ENCODE measurements at places on chromosomes 16 and 17.

- DNase-seq, result no peak
These were observed 127.9 kb downstream of the NPIPB5 start for GRCh38 chr16:22638393-22639206.

DNA sequence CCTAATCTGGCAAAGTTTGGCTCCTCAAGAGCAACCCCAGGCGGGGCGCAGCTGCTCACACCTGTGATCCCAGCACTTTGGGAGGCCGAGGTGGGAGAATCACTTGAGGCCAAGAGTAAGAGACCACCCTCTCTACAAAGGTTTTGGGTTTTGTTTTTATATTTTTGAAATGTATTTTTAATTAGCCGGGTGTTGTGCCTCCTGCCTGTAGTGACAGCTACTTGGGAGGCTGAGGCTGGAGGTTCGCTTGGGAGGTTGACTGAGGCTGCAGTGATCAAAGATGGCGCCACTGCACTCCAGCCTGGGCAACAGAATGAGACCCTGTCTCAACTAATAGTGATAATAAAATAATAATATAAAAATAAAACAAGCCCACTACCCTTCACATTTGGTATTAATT, 756 bp upstream of the USP7 start:
- no peak for DNase-seq

DNA sequence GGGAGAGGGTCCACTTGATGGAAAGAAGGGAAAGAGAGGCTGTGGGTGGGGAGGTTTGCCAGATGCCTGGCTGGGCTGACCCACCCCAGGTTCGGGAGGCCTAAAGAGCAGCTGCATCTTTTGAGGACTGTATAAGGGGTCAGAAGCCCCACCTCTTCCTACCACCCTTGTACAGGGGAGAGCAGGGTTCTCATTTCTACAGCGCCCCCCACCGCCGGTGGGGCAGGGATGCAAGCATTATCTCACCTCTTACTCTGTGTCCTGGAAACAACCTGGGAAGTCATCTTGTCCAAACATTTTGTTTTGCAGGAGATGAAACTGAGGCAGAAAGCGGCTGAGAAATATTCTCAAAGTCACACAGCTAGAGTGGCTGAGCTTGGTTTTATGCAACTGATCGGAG, 22.5 kb upstream of the CCDC182 start:
- no peak for DNase-seq

DNA sequence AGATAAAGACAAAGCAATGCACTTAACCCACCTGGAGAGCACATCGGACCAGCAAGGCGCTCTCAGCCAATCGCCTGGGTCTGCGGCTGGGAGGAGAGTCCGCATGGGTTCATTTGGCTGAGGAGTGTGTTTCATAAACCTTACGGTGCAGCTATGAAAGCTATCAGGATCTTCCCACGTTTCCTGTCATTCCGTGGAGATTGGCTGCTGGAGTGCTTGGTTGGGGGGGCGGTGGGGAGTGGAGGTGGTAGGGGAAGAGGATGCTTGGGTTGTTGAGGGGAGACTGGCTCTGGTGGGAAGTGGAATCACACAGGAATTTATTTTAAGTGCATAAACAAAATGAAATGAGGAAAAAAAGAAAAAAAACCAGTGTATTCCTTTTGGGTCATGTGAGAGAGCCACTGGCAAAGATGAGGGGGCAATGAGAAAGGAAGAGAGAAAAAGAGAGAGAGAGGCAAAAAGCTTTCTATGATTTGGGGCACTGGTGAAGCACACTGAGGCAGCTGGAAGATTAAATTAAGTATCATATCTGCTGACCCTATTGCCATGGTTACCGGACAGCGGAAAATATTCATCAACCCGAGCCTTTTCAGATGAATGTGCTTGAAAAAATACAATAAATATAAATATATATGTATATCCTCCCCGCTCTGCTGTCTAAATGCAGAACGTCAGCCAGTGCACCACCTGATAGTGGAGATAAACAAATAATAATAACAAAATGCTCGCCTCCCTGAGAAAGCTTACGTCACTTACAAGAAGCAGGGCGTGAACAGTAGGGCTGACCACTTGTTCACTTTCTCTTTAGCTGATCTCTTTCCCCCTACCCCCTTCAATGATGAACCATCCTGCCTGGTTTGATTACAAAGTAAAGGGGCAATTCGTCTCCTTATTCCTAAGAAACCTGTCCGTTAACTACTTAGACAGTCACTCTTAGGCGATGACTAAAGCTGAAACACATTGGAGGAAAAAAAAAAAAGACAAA, 457.0 kb upstream of the ZFHX3 start:
- DNase-seq, result no peak

- DNase-seq, result no peak
These were observed 32.7 kb downstream of the NFATC3 start for GRCh38 chr16:68117884-68118283.

DNA sequence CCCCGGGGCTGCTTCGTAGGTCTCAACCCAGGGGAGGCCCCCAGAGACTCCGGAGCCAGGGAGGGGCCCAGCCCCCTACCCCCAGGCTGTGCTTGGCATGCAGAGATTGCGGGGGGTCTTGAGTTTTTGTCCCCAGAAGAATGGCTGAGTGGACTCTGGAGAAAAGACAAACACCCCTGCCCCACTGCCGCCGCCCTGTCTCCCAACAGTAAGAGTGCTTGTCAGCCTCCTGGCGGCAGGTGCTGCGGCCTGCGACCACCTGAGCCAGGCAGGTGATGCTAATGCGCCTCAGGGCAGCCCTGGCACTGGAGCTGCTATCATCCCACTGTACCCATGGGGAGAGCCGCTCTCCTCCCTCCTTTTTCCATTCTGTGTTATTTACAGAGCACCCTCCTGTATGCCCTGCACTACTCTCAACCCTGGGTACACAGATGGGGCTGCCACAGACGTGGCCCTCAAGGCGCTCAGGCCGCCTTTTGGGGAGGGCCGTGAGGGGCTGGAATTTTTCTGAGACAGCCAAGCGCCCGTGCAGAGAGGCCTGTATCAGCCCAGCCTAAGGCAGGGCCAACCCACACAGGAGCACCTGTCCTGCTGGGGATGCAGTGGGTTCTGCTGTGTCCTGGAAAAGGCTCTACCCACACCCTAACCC, 2.6 kb upstream of the IL17C start:
- no peak for DNase-seq

GRCh38 chr17:6079155-6079888, 9.1 kb downstream of the WSCD1 start:
- no peak for DNase-seq

DNA sequence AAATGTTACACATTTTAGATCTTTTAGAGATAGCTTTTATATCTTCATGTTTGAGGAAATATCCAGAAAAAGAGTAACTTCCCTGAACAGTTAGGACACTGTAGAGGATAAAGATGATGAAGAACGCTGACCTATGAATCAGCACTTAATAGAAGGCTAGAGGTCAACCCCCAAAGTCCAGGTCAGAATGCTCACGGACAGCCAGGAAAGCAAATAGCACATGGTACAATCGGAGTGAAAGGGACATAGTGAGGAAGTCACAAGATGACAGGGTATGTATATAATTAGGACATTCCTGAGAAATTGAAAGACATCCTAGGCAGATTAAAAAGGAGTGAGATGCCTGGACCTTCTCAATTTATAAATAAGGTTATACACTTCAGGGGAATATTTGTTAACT, 55.1 kb upstream of the CNTNAP4 start:
- DNase-seq, result no peak

DNA sequence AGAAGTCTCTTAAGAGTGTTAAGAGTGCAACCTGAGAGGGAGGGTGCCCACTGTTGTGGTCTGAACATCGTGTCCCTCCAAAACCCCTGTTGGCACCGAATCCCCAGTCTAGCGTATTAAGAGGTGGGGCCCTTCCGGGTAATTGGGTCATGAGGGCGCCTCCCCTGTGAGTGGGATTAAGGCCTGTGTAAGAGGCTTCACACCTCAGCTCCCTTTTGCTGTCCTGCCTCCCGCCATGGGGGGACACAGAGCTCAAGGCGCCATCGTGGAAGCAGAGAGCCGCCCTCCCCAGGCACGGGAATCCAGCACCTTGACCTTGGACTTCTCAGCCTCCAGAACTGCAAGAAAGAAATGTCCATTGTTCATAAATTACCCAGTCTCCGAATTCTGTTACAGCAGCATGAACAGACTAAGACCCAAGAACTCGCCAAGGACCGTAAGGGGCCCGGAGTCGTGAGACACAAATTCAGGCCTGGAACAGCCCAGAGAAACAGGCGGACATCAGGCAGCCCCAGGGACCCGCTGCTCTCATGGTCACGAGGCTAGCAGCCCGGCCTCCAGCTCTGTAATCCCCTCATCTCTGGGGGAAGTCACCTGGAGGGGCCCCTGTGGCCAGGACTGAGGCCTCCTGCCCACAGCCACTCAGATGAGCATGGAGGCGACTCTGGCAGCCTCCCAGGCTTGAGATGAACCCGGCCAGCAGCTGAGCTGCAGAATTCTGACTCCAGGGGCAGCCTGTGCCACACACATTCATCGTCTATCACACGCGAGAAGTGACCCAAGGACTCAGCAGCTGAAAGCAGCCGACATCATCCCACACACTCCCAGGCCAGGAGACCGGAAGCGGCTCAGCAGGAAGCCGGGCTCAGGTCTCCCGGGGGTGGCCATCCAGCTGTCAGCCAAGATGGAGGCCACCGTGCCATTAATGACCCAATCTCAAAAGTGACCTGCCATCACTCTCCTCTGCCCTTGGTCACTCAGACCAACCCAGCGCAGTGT, 12.8 kb upstream of the CHMP6 start:
- DNase-seq, result no peak

- no peak for DNase-seq
These were observed 517.3 kb upstream of the ZFHX3 start for GRCh38 chr16:73565263-73565662.

DNA sequence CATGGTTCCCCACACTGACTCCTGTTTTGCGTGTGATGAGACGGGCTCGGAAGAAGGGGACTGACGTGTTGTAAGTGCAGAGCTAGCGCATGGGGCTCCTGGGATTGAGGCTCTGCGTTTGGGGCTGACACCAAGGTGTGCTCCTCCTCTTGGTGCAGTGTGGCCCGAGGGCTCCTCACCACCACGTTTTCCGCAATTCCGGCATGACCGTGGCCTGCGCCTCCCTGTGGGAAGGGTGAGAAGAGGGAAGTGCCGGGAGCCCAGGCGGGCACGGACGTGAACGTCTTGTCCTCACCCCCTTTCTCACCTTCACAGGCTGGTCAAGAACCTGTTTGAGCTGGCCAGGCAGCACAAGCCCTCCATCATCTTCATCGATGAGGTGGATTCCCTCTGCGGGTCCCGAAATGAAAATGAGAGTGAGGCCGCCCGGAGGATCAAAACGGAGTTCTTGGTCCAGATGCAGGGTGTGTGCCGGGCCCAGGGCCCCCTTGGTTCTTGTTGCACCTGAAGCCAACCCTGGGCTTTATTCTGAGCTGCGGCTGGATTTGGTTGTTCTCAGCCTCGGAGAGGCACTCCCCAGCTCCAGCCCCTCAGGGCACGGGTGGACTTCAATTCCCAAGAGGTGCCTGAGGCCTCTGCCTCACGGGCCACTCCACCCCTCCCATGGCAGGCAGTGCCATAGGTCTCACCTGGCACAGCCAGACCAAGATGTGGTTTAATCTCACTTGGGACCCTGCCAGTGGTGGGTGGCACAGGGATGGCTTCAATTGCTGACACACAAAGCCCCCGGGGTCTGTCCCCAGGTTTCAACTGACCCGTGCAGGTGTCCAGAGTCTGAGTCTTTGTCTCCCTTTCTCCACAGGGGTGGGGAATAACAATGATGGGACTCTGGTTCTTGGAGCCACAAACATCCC, 8.9 kb downstream of the VPS4A start:
- no peak for DNase-seq

DNA sequence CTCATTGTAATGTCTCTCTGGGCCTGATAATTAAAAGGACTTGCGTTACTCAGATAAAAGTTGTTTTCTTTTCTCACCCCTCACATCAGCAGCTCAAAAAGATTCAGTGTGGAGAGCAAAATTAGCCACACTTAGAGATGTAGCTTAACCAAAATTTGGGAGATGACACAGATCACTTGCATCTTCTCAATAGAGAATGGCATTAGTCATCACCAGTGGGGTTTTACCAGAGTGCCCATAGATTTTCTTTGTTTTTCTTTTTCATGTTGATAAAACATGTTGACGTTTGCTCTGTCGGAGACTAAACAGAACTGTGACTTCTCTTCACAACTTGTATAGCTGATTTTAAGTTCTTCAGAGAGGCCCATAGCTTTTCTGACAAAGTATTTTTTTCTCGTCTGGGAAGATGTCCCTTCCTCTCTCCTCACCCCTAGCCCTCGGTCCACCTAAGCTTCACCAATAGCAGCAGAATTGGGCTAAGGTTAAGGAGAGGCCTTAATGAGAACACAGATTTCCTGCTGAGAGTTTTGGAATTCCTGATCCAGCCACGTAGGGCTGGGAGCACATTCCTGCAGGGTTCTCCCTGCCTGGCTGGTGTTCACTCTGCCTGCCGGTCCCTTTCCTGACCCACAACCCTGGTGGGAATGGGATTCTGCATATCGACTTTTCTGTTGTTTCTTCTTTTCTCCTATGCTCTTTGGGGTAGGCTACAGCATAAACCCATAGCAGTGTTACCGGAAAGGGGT, 92.6 kb downstream of the CACNG3 start:
- no peak for DNase-seq

Measured in GM19239 (cell line).